Effector memory CD4-positive, alpha-beta T cell (primary cell): ENCODE measurements at places on chromosomes 7 and 10.
A peak's percentile ranks its signal among the peaks of the same experiment; 100 is the strongest.

DNA sequence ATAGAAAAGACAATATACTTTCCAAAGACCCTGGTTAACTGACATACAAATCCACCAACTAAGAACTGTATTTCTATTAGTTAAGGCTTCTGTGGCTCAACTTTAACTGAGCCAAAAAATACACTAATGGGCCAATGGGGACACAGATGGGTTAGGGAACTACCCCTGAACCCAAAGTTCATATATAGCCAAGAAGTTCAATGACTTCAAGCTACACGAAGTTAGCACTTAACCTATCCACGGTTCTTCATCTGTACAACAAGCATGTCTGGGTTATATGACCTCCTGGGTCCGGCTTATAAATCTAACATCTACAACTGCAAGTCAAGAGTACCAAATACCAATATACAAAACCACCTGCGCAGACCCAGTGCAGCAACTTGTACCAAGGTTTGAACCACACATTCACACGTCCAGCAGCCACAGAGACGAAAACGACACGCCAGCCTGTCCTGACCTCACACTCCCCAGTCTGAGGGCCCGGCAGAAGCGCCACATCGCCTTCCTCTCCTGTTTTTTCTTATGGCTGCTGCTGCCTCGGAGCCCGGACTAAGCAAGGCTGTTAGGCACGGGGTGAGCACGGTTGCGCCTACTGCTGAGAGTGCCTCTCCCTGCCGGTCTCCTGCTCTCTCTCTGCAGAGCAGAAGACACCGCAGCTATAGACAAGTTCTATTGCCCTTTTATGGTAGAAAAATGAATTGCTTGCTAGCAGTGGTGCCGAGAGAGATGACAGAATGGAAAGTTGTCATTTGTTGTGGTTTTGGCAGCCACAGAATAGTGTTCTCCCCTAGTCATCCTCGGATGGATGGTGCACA, 86.3 kb downstream of the RNF216 start:
- DNase-seq: peak; percentile 59

GRCh38 chr7:121499624-121500023, 103.5 kb upstream of the FAM3C start:
- no peak for DNase-seq

DNA sequence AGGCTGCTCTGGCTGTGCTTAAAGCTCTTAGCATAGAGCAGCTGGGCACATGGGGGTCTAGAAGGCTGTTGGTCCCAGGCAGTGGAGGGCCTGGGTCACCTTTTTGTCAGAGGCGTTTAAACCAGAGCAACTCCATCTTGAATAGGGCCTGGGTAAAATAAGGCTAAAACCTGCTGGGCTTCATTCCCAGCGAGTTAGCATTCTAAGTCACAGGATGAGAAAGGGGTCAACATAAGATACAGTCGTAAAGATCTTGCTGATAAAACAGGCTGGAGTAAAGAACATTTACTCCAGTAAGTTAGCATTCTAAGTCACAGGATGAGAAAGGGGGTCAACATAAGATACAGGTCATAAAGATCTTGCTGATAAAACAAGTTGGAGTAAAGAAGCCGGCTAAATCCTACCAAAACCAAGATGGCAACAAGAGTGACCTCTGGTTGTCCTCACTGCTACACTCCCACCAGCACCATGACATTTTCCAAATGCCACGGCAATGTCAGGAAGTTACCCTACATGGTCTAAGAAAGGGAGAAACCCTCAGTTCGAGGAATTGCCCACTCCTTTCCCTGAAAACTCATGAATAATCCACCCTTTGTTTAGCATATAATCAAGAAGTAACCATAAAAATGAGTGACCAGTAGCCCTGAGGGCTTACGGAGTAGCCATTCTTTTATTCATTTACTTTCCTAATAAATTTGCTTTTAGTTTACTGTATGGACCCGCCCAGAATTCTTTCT, 96.8 kb upstream of the PCBD1 start:
- DNase-seq: no peak

DNA sequence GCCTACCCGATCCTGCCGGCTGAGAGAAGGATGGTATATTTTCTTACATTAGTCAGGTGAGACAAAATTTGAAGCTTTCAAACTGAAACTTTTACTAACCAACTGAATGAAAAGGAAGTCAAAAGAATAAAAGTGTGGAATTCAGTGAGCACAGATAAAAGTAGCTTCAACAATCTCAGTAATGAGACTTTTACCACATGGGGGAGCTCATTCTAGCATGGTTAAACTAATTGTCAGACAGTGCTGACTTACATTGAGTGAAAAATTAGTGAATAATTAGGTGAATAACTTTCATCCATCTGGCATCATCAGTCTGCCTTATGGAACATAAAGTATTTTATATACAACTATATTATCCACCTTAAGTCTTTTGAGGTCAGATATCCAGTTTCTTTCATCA, 8.4 kb downstream of the FAM237B start:
- DNase-seq: no peak

DNA sequence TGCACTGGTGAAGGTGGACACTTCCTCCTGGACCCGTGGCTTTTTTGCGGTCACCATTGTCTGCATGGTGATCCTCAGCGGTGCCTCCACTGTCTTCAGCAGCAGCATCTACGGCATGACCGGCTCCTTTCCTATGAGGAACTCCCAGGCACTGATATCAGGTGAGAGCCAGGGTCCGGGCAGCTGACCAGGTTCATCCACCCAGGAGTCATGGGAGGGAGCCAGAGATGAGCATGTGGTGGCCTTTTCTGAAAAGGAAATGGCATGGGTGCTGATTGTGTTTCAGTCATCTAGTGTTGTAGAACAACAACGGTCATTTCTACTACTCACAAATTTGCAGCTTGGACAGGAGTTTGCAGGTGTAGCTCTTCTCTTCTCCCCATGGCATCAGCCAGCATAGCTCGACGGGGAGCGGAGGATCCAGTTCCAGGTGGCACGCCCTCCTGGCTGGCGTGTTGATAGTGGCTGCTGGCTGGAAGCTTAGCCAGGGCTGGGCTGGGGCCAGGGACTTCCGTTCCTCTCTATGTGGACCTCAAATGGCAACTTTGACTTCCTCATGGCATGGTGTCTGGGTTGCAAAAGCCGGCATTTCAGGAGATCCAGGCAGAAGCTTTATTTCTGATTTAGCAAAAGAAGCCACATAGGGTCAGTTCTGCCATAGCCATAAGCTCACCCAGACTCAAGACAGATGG, 32.7 kb downstream of the SLC29A3 start:
- DNase-seq: no peak

- no peak for DNase-seq
These were observed 563.7 kb downstream of the GRM8 start for GRCh38 chr7:126689037-126689436.

DNA sequence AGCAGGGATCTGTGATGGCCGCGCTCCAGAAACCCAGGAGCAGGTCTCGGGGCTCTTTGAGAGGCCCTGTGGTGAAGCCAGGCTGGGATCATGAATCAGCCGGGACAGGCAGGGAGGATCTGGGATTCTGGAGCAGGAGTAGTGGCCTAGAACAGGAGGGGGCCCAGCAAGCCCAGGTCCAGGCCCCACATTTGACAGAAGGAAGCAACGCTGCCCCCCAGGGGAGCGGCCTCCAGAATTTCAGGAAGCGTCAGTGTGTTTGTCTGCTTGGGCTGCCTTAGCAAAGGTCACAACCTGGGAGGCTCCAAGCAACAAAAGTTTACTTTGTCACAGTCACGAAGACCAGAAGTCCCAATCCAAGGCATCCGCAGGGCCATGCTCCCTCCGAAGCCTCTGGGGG, 36.8 kb downstream of the CLRN3 start:
- no peak for DNase-seq

DNA sequence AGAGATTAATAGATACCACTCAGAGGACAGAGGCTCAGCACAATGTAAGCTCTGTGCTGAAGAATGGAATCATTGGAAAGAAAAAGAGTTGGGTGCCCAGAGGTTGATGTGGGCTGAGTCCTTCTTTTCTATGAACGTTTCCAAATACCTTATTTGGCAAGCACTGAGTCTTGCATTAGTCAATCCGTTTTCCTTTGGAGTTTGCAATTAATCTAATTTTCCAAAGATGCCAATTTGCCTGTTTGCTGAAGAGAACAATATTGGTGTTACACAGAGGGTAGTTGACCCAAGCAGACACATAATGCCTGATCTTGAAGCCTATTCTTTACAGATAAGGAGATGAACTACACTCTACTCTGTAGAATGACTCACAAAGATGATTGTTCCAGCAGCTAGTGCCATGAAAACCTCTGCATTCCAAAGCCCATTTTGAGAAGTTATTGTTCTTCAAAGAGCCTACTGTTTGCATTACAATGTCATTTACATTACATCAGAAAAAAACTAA, 55.4 kb upstream of the MET start:
- no peak for DNase-seq

DNA sequence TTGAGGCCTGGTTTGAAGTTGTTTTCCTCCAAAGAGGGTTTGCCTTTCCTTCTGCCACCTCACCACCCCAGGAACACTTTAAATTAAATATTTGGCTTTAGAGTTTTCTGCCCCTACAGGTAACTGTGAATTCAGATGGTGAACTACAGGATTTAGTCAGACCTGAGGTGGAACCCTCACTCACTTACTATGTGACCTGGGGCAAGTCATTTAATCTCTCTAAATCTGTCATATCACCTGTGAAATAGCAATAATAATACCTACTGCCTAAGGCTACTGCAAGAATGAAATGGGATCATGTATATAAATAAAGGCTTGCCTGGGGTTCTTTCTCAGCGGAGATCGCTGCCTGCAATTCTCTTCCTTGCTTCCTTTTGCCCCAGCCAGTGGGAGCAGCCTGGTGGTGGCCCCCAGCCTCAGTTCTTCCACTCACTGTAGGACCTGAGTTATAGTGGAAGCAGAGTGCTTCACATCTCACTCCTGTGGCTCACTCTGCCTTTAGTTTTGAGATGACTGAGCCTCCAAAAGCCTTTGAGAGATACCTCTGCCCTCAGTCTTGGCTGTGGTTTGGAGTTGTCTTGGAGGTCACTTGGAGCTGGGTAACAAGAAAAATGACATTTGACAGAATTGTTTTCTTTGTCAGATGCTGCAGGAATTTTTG, 6.1 kb upstream of the ANKRD2 start:
- DNase-seq: no peak

DNA sequence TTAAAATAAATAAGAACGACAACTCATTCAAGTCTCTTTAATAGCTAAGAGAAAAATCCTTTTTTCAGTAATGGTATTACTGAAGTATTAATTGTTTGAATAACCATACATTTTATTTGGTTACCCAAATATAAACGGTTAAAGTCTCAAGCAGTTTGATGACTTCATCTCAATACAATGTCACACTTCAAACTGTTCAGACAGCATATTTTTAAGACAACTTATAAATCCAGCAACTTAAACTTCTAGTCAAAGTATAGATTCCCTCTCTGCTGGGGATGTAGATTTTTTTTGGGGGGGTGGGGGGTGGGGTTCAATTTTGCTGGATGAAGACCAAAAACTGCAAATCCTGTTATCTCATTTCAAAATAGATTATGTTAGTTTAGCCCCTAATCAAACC, 42.0 kb downstream of the GNA12 start:
- no peak for DNase-seq

GRCh38 chr10:24718031-24718855, 5.4 kb downstream of the ARHGAP21 start:
- DNase-seq: no peak

DNA sequence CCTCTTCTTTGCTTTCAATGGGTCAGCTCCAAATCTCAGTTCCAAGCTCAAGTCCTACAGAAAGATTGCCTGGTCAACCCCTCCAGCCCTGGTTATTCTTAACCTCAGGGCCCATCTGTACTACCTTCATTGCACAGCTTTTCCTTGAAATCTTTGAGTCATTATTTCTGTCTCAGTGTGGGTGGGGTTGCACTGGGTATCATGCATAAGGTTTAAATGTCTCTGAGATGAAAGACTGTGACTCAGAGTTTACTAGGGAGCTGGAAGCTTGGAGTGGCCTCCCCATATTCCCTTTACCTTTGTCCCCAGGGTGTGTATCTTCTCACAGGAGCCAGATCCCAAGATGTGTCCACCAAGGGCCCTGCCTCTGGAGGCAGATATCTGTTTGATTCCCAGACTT, 3.3 kb upstream of the OR6V1 start:
- no peak for DNase-seq

GRCh38 chr7:20514364-20514763, 101.1 kb upstream of the ABCB5 start:
- no peak for DNase-seq

DNA sequence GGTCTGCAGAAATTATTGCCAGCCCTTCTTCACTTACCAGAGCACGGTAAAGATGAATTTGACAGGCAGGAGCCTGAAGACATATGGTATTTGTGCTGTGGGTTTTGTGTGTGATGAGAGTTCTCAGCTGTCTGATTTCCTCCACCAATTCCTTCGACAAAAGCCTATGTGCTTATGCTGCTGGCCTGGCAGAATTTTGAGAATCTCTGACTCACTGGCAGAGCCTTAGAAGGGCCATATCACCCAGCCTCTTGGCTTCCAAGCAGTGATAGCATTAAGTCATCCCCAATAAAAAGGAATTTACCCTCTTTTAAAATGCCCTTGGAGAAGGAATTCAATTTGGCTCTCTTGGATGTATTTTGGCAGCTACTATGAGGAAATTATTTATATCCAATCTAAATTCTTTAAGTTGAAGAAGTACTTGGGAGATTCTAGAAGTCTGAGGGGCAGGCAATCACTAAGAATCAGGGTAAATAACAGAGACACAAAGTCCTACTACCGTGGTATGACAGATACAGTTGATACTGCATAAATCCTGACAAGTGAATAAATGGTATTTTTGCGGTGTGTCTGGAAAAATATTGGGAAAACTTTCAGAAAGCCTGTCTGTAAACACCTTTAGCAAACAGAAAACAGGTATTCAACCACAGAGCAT, 68.6 kb upstream of the EFCAB10 start:
- no peak for DNase-seq

DNA sequence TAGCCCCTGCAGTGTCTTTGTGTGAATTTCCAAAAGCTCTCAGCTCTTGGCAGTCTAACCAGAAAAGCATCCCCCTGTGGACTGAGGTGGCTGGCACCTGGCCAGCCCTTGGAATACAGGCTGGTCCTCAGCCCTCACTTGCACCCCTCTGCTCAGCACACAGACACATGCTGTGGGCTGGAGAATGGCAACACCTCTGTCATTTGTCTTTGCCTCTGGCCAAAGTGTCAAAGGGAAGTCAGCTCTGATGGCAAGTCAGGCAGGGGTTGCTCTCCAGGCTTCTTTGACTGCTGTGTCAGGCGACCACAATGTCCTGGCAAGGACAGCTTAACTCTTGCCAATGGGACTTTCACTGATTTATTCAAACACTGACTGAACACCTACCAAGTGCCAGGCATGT, 724.8 kb downstream of the INHBA start:
- no peak for DNase-seq

DNA sequence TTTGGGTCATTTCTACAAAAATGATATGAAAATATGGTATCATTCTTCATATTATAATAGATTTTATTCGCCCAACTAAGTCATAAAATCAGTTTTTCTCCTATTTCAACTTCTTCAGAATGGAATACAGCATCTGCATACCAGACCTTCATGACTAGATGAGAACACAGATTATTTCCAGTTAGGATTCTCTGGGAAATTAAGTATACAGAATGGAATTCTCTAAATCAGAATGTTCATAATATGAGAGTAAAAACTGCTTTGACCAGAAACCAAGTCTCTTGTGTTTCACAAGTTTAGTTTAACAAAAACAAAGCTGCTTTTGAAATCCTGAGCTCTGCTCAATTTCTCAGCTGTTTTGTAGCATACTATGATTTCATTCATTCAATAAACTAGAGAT, 160.3 kb upstream of the SEMA3A start:
- no peak for DNase-seq
